Hippocampal formation (tissue), 2 donors: ENCODE measurements at places on chromosomes 3 and 15.

DNA sequence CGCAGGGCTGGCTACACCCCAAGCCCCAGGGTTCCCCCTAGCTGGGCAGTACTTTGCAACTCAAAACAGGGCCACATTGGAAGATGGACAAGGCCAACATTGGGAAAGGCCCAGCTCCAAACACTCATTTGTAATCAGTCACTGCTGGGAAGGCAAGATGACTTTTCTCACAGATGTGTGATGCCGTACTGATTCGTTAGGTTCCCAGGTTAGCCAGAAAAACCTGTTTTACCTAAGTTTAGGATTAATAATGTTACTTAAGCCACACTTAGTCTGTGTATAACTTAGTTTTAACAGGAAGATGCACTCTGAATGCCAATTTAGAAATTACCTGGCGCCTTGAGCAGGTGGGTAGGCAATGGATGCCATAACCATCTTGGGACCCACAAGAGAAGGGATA is 71.0 kb downstream of the ITGB5 start:
- no peak for DNase-seq

GRCh38 chr3:100072326-100073048 is 41.8 kb downstream of the FILIP1L start:
- DNase-seq, result no peak

- DNase-seq, result no peak
Measured at GRCh38 chr3:153250446-153250845, 88.4 kb downstream of the RAP2B start.

GRCh38 chr3:151382671-151383070 is 1.9 kb downstream of the P2RY12 start:
- no peak for DNase-seq

GRCh38 chr3:32551087-32551486 is 19.6 kb downstream of the DYNC1LI1 start:
- DNase-seq, result no peak

GRCh38 chr3:78506581-78507195 is 1261.1 kb downstream of the ROBO1 start:
- DNase-seq, result no peak

GRCh38 chr15:28002136-28002861 is 96.8 kb downstream of the OCA2 start:
- DNase-seq, result no peak

DNA sequence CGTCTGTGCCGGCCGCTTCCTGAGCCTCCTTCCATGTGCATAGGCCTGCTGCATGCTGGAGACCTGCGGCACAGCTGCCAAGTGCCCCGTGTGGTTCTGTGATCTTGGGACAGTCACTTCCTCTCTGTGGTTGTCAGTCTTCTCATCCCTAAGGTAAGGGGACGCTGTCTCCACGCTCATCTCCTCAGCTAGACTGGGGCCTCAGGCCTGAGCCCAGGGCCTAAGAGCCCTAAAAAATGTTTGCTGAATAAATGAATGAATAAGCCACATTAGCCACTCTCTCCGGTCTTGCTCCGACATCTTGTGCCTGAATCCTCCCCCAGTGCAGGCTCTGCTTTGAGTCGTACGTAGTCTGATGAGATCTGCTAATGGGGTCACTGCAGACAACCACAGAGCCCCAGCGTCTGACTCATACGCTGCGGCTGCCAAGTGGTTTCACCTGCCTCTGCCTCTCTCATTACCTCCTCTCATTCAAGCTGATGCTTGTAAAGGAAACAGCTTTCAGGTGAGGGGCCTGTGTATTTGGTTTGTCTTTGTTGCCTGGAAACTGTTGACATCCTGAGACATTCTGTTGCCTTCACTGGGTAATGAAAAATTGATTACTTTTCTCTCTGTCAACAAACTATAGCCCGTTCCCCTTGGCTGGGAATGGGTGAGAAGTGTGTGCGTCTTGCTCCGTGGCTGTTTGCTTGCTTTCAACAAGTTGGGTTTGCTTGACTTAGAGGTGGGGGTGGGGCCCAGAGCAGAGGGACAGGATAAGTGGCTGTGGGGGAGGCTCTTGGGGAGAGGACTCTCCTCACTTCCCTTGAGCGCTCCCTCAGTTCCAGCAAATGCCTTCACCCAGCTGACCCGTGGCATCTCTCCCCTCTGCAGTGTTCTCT is 15.9 kb downstream of the RPLP1 start:
- no peak for DNase-seq

GRCh38 chr3:64650096-64650622 is 37.6 kb downstream of the ADAMTS9 start:
- DNase-seq, result no peak

DNA sequence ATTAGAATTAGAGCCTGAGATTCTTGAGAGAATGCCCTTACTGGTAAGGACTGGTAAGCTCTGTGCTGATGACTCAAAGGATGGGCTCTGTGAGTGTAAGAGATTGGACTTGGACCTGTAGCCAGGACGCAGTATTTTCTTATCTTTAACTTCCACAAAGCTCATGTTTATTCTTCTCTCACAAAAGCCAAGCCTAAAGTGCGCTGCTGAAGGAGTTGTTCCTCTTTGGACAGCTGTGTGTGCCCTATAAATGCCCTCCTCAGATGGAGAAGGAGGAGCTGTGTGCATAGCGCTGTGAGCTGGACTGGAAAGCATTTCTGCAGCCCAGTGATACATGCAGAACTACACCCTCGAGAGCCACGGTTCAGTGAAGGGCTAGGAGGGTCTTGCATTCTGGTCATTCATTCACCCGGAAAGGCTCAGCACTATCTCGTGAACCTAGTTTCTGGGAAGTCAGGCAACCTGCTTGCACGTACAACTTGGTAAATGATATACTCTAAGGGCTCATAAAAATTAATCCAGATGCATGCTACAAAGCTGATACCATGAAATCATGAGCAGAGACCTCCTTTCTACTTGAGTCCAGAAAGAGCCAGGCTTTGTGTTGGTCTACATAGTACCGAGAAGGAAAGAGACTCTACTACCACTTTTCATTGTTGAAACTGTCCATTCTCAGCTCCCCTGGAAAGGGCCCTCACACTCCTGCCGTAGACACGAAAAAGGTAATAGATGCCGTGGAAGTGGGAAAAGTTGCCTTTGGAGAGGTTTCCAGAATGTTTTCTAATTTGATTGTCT is 103.0 kb upstream of the TBL1XR1 start:
- no peak for DNase-seq

DNA sequence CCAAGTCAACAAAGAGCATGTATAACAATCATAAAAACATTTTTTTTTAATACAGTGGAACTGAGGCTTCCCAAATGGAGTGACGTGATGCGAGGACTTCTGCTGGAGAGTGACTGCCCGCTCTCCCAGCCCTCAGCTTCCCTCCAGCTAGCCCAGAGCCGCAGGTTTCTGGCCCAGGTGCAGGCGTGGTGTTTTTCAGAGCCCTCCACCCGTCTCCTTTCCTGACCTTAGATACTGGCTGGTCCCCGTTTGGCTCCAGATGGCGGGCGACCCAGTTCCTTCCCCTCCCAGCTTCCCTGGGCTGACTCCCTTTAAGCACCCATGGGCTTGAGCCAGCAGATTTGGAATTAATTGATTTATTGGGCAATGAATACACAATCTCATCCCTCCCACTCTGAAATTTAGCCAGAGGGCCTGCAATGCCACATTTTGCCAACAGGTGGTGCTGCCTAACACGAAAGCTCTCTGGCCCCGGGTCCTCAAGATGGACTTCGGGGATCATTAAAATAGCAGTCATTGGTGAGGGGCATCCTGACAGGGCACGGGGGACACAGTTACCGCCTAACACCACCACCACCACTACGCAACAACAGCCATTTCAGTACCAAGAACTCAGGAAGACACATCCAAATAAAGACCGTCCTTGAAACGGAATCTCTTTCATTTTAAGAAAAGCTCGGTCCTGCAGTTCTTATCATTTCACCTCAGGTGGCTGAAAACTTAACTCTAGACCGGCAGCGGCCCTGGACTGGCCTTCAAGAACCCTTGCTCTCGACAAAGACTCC is 47.5 kb upstream of the MUC4 start:
- peak; percentile 34 for DNase-seq

- DNase-seq, result no peak
Measured at GRCh38 chr15:51768018-51768417, 16.6 kb downstream of the TMOD2 start.

DNA sequence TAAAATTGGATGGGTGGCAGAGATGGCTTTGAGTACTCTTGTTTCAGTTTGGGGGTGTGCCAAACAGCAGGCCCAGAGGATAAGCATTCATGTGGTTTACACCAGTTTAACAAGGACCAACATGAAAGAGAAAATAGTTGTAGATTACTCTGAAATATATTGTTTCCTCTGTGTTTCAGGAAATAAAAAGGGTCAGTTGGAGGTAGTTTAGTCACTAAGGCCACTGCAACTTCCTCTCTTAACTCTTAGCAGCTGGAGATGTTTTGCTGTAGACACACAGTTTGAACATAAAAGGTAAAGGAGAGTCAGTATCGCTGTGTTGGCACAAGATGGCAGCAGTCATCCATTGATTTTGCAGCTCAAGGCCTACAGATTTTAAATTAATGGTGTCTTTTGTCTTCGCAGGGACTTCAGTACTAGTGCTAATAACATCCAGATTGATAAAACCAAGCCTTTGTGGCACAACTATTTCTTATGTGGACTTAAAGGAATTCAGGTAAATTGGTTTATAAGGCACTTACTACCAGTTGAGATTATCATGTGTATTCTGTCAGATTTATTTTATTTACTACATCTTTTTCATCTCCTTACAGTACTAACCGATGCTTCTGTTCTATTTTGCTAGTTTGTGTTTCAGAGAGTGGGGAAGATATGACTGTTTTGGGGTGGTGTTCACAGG is 65.5 kb downstream of the GALK2 start:
- DNase-seq, result peak; percentile 65

GRCh38 chr15:37979671-37980409 is 45.4 kb downstream of the TMCO5A start:
- no peak for DNase-seq
